ENCODE measurements at places on chromosomes 12 and 14.

DNA sequence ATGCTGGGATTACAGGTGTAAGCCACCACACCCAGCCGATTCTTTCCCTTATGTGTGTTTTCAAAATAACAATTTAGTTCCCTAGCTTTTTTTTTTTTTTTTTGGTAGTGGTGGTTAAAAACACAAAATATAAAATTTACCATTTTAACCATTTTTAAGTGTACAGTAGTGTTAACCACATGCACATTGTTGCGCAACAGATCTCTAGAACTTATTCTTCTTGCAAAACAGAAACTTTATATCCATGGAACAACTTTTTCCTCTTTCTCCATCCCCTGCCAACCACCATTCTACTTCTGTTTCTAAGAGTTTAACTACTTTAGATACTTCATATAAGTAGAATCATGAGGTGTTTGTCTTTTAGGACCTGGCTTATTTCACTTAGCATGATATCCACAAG is 1.1 kb upstream of the NDUFA12 start:
- DNase-seq, result no peak

GRCh38 chr14:92768795-92769194 is 20.4 kb upstream of the LGMN start:
- no peak for DNase-seq

GRCh38 chr12:113318046-113318656 is 16.8 kb downstream of the SLC8B1 start:
- DNase-seq, result no peak

- no peak for DNase-seq
Observed at GRCh38 chr14:96158735-96159134, 45.9 kb upstream of the BDKRB2 start.

DNA sequence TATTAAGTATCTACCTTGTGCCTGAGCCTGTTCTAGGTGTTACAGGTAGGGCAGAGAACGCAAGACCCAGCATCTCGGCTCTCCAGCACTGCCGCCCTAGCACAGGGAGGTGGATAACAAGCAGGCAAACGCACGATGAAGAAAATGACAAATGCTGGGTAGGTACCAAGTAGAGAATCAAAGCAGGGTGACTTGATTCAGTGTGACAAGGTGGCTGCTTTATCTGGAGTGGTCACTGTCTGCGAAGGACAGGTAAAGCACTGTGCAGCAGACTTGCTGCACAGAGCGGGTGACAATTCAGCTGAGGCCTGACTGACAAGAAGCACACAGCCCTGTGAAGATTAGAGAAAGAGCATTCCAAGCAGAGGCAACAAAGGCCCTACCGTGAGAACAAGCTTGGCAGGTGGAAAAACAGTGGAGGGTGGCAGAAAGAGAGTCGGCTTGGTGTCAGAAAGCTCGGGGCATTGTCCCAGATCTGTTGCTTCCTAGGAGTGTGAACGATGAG is 12.9 kb downstream of the PRKCH start:
- no peak for DNase-seq

- DNase-seq, result no peak
Observed at GRCh38 chr14:52783206-52783605, 8.2 kb downstream of the GNPNAT1 start.

DNA sequence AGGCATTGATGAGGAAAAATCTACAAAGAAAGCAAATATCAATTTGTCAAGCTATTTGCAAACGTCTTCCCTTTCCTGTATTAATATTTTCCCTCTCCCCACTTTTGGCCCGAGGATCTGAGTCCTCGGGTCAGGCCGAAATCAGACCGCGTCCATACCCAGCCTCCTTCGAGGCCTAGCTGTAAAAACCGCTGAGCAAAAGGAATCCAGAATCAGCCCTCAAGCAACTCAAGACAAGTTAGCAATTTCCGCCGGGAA is 353 bp upstream of the MAPK1IP1L start:
- no peak for DNase-seq

GRCh38 chr12:108802101-108802961 is 55.1 kb downstream of the SSH1 start:
- DNase-seq, result peak; percentile 71

DNA sequence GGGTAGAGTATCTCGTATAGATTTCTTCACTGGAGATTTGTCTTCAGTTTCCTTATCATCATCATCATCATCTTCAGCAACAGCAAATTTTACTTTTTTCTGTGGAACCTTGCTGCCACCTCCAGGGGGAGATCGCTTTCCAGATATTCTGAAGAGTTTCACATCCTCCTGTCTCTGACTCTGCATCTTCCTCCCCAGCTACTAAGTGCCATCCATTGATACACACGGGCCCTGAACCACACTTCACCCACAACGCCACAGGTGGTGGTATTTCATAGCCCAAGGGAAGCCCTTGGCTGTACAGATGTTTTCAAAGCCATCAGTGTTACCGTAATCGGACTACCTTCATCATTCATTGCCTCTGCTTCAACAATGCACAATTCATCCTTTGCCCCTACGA is 82.2 kb downstream of the PPP2R5C start:
- no peak for DNase-seq

DNA sequence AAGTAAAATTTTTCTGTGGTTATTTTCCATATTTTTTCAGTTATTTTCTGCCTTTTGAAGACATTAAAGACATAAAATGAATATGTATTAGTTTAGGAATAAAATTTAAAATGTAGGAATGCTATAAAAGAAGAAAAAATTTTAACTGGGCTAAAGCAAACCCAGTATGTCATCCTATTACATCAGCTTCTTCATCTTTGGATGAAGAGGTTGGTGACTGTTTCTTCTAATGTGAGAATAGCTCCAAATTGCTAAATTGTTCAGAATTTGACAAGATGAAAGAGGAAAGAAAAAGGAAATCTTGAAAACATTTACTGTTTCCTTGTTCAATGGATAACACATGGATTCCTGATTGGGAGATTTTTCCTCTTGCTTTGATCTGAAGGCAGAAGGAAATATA is 52.7 kb upstream of the PZP start:
- no peak for DNase-seq

DNA sequence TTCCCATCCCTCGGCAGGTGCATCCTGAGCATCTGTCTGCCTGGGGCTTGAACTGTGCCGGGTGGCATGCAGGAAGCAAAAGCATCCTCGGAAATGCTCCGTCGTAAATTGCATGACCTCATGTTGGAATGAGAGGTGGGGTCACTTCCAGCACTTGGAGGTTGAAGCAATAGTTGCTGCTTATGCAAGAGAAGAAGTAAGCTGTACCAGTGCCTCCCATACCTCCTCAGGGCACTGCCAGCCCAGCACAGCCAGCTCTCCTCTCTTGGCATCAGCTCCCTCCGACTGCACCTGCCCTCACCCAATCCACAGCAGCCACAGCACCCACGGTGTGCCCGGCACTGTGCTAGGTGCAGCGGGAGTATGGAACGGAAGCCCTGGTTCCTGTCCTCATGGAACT is 11.5 kb downstream of the TEAD4 start:
- DNase-seq, result no peak

- no peak for DNase-seq
Observed at GRCh38 chr14:63287666-63288483, 30.9 kb downstream of the GPHB5 start.

DNA sequence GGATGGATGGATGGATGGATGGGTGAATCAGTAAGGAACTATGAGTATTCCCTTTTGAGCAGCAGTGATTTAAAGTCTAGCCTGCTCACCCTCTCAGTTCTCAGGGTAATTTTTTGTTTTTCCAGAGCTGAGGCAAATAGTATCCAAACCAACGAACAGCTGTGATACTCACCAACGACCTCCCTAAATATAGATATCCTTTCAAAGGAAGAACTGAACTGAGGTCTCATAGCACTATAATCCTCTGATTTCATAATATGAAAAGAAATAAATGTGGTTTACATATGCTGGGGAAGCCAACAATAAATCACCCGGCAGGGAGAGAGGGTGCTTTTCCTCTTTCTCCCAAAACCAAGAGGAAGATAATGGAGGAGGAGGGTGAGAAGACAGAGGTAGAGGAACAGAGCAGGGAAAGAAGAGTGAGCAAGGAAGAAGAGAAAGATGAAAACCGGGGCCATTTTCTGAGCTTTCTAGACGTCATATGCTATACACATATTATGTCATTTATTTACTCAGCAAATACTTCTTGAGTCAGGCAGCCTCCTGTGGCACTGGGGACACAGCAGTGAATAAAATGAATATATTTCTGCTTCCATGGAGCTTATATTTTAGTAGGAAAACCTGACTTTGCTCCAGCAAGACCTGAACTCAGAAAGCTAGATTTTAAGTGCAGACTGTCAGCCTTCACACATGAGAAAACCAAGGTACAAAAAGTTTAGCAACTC is 710.7 kb upstream of the TBX3 start:
- DNase-seq, result no peak

- no peak for DNase-seq
Observed at GRCh38 chr12:68374307-68374982, 42.3 kb upstream of the MDM1 start.

DNA sequence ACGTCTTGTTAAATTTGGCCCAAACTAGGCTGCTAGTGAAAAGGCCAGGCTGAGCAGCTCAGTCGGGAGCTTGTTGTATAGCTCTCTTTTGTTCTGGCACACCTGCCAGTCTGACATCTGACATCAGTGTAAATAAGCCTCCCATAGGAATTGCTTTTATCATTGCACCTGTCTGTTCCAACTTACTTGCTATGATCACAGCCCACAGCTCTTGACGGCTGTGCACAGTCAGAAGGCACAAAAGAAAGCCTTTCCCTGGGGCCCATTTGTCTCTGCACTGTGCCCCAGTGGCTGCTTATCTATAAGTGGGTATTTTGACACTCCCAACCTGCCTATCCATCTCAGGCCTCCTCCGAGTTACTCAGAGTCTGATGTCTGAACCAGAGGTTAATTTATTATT is 324.5 kb downstream of the NUAK1 start:
- DNase-seq, result no peak

DNA sequence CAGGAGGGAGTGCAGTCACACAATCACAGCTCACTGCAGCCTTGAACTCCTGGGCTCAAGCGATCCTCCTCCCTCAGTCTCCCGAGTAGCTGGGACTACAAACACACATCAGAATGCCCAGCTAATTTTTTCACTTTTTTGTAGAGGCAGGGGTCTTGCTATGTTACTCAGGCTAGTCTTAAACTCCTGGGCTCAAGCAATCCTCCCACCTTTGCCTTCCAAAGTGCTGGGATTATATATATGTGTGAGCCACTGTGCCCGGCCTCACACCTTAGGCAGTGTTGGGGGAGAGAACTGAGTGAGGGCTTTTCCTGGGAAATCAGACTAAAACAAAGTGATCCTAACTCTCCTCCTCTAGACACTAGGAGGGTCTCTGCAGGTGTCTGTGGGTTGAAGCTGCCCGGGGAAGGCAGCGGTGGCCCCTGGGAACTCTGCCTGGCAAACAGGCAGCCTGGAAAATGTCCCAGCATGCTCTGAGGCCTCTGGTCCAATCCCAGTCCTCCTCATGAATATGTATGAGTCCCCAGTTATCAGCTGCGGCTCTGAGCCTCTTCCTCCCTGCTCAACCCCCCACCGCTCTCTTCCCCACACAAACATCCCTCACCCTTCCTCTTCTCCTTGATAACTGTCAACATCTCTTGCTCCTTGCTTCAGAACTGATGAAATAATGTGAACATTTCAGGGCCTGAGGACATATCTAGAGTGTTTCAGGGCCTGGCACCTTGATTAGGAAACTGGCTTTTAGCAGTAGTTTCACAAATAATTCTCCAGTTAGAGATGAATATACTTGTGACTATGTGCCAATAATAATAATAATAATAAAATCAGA is 7.9 kb upstream of the NAA25 start:
- peak; percentile 51 for DNase-seq

DNA sequence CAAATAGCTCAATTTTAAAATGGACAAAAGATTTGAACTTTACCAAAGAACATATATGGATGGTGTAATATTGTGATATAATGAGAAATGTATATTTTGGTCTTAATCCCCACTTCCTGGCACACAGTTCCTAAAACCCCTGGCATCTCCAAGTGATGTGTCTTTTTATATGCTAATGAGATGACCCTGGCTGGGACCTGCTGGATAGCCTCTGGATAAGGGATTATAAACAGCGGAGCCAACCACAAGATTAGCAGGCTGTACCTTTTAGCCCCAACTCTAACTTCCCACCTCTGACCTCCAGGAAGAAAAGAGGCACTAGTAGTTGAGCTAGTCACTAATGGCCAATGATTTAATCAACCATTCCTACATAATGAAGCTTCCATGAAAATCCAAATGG is 130.0 kb downstream of the DPF3 start:
- DNase-seq, result no peak

- no peak for DNase-seq
Observed at GRCh38 chr14:55297611-55298499, 26.6 kb downstream of the FBXO34 start.

DNA sequence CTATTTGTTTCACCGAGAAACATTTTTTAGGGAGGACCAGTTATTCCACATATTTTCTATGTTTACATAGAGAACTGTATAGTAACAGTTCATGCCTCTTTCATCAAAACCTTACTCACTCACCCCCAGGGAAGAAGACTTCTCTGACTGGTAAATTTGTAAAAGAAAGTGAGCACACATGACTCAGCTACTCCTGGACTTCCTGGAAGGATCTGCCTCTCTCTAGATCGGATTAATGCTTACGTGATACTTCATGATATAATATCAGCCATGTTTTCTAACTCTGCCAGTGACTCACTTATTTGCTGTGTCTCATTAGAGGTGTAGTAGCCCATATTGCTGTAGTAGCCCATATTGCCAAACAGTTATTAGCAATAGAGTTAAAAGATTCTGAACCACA is 494.3 kb upstream of the ATXN7L3B start:
- no peak for DNase-seq
